ENCODE measurements at places on chromosomes 11 and 22.
A peak's percentile ranks its signal among the peaks of the same experiment; 100 is the strongest.

DNA sequence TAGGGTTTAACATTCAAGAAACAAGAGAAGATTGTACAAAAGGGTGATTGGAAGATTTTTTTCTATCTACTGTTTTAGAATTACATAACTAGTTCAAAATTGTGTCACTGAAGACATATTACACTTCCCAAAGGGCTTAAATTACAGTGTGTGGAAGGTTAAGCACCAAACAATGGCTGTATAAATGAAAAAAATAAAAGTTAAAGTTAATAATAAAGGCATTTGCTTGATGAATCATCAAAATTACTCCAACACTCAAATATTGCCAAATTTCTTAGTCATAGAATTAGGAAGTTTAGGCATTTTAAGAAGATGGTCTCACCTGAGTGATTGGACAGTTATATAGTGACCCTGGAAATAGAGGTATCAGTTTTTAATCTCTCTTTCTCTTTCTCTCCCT is 227.6 kb upstream of the CARD18 start:
- no peak for DNase-seq

- no peak for DNase-seq
These were observed 232.6 kb downstream of the CASP12 start for GRCh38 chr11:104665641-104666040.

DNA sequence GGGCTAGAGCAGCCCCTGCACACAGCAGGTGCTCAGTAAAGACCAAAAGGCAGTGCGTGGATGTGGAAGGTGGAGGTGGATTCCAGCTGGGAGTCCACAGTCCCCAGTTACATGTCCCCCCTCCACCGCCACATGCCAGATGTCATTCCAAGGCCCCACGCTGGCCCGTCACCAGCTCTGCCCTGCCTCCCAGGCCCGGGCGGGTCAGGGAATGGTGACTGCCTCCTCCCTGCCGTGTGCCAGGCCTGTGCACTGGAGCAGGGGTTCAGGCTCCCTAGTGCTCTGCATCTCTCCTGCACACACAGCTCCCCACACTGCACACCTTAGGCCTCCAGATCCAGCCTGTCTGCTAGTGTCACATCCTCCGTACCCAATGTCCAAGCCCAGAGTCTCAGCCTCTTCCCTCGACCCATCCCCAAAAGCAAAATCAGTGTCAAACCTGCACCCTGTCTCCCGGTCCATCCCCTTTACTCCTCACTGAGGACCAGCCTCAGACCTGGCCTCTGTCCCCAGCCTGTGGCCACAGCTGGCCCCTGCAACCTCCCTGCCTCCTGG is 40.2 kb upstream of the PRODH start:
- no peak for DNase-seq

- no peak for DNase-seq
These were observed 16.4 kb upstream of the FLRT1 start for GRCh38 chr11:64019106-64020037.

DNA sequence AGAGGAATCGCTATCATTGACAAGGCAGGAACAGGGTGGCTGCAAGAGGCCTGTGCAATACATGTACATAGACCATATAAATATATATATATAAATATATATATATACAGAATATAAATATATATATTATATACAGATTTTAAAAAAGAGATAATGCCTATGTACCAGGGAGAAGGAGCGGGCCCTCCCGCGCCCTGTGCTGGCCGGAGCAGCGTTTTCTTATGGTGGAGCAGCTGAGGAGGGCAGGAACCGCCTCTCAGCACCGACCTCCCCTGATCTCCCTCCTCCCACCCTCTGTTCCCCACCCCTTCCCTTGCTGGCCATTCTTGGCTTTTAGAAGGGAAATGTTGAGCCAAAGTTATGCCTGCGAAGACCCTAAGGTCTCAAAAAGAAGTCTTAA is 31.8 kb downstream of the SCN3B start:
- DNase-seq: no peak

DNA sequence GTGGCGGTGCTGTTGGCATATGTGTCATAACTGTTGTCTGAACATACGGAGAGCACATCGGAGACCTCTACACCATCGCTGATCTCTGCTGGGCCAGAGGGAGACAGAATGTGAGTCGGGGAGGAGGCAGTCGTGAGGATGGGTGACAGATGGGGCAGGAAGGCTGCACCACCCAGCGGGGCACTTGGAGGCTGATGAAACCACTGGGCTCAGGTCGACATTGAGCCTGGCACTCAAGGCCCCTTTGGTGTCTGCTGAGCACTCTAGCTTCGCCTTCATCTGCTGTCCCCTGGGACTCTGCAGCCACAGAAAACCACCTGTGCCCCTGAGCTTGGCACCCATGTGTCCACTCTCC is 2.5 kb upstream of the KLHL35 start:
- DNase-seq: no peak

GRCh38 chr11:95884376-95884775 is 39.5 kb downstream of the MTMR2 start:
- peak; percentile 40 for DNase-seq

- DNase-seq: no peak
These were observed 10.5 kb upstream of the FLRT1 start for GRCh38 chr11:64025205-64025604.

GRCh38 chr22:43207386-43207785 is 20.5 kb upstream of the TTLL12 start:
- no peak for DNase-seq

DNA sequence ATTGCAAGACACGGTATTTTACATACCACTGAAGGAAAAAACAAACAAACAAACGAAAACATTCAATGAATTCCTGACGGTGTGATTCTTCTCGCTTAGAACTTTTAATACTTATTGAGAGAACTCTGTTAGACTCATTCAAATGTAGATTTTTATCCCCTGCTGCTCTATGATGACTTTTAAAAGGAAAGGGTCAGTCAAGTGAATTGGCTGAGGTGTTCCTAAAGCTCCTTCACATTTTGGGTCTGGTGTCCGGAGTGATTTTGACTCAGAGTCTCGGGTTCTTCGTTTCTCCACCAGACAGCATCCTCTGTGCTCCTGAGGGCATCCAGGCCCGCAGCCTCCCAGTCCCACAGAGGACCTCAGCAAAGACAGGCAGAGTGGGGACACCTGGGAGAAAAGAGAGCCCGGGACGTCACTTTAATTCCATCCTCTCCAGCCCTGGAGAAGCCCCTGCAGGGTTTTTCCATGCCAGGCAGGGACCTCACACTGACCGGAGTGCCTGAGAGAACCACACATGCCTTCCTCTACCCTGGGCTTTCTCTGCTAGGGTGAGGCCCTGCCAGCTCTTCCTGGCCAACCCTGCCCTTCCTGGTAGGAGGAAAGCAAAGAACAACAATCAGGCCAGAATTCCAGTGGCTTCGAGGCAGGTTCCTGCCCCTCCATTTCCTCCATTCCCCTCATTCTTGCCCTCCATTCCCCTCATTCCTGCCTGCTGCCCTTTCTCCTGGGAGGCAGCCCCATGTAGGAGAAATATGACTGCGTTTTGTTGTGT is 1.4 kb upstream of the CSF2RB start:
- no peak for DNase-seq

DNA sequence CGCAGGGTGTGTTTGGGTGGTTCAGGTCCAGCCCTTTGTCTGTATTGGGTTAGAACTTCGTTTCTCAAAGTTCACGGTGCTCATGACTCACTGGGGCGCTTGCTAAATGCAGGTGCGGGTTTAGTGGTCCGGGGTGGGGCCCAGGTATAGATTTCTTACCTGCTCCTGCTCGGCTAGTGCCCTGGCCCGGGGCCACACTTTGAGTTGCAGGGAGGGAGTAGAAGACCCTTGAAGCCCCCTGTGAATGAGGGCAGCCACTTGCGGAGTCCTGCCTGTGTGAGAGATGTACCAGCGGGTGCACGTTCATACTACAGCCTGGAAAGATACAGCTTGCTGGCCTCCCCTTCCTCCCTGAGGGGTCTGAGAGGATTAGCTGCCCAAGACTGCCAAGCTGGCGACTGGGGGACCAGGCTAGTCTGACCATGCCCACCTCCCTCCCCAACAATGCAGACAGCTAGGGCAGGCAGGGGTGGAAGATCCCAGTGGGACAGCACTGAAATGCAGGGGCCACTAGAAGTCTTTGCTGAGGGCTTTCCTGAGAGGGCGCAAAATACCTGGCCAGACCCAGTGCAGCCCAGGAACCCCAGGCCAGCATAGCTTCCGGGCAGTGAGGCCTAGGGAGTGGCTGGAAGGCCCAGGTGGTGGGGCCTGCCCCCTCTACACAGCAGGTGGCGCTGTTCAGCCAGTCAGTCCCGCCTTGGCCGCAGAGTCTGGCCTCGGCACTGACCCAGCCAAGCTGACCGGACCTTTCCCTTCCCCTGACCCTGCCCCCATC is 5.1 kb upstream of the MYRF start:
- peak; percentile 36 for DNase-seq

DNA sequence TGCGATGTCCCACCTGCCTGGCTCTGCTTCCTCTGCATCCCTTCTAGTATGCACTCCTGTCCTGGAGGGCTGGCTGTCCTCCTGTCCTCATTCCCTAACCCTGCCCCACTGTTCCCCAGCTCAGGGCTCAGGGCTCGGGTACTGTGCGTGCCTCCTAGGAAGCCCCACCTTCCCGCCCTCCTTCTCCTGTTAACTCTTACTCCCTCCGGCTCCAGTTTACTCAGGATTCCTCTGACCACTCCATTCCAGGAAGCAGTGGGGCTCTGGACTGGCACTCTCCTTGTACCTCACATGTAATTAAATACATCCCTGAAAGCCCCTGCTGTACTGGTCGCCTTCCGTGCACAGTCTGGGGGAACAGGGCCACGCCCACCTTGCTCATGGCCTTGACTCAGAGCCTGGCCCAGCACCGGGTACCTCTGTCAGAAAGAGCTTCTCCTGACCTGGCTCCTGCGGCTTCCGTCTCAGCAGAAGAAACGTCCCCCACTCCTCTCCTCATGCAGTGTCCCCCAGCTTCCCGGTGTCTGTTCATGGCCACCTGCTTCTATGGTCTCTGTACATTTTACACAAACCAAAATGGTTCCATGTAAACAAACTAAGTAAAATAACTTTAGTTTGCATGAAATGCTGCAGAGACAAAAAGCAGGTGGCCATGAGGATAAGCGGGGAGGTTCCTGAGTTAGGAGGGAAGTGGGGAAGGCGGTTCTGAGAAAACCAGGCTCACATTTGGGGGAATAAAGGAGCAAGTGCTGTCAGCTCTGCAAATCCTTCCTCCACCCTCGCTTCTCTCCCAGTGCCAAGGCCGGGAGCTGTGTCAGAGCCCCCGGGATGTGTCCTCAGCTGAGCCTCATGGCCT is 445.9 kb downstream of the BRD1 start:
- no peak for DNase-seq

DNA sequence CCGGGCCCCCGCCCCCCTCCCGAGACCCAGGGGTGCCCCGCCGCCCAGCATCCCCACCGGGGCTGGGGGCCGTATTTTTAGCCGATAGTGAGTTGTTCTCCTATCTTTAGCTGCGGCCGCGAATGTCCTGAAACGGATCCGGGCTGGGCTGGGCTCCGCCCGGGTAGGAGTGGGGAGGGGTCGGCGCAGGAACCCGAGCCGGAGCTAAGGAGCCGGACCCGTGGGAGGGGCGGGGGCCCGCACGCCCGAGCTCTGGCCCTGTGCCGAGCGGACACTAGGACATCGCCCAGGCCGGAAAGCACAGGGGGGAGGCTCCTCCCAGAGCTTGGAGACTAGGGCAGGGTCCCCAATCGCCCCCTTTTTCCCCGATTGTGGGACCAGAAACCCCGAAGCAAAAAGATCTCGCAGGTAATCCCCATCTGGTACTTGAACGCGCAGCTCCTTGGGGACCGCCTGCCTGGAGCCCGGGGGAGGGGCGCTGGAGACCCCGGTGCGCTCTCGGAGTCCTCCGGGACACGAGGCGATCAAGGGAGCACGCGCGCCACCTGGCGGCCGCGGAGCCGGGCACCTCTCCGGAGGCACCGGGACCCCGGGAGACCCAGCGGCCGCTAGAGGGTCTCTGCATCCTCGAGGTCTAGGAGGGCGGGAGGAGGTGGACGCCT is 669 bp downstream of the CDC42EP2 start:
- peak; percentile 48 for DNase-seq

GRCh38 chr22:37237371-37238268 is 6.4 kb downstream of the RAC2 start:
- no peak for DNase-seq

DNA sequence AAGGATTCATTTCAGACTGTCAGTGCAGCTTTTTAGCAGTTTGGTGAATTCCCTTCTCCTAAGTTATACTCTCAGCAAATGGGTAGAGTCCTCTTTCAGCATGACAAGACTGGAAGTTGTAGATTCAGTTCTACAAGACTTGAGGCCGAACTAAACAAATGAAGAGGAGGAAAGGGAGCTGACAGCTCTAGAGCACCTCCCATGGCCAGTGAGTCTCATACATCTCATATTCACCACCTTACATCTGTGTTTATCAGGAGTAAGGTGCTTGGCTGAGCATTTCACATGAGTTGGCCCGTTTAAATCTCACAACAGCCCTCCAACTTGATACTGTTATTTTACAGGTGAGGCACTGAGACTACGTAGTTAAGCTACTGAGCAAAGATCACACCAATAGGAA is 30.4 kb downstream of the SEZ6L start:
- no peak for DNase-seq

GRCh38 chr11:102323542-102324251 is 6.4 kb downstream of the BIRC3 start:
- DNase-seq: peak; percentile 46

GRCh38 chr11:115674937-115675544 is 170.8 kb upstream of the CADM1 start:
- no peak for DNase-seq

DNA sequence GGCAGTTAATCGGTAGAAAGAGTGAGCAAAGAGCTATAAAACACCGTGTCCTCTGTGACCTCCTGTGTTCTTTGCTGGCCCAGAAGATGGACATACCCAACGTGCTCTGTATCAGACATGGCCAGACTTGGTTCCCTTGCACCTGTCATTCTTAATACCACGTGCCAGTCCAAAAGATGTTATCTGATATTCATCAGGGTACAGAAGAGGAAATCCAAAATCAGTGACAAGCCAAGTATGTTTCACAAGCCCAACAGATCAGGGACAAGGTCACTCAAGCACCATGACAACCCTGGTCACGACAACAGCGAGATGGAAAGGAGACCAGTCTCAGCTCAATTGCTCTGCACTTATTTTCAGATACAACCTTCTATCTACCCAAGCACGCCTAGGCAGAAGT is 3.4 kb downstream of the LRP4 start:
- DNase-seq: no peak

DNA sequence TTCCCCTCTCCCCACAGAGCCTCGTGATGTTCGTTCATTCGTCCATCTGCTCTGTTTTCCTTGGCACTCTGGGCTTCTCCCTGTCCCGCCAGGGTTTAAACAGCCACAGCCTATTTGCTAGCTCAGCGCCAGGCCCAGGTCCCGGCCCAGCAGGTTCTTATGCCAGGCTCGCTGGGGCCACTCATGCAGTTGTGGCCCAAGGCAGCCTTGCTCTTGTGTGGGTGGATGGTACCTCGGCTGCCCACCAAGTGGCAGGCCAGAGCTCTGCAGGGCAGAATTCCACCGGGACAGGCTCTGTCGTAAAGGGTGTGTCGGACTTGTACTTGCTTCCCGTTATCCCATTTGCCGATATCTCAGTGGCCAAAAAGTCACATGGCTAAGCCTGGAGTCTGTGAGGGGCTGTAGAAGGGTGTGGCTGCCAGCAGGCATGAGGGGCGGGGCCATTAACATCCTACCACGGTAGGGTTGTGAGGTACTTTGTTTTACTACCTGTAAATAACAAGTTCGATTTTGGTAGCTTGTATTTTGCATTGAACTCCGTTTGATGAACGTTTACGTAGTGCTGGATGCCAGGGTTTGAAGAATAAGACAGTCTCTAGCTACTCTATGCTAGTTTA is 7.9 kb downstream of the FAM118A start:
- DNase-seq: no peak
